ENCODE measurements at places on chromosomes 12 and 14.

- no peak for DNase-seq
Observed at GRCh38 chr12:56029666-56030293, 8.9 kb downstream of the IKZF4 start.

DNA sequence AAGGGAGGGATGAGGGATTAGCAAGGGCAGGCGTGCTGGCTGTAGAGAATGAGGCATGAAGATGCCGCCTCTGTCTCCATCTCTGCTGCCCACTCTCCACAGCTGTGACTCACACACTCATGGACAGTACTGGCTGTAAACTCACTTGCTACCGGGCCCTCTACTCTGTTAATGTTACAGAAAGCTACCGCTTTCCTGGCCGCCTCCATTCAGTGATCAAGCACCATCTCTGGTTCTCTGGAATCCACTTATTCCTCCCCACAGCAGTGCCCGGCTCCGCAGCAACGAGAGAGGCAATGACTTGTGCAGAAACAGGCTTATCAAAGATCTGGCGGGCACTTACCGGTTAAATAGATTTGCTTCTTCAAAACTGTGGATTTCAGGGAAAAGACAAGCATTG is 34.8 kb downstream of the AMN start:
- DNase-seq: no peak

- no peak for DNase-seq
Observed at GRCh38 chr14:104595116-104595675, 9.4 kb downstream of the TMEM179 start.

GRCh38 chr12:67759829-67760228 is 111.3 kb downstream of the DYRK2 start:
- DNase-seq: no peak

- no peak for DNase-seq
Observed at GRCh38 chr12:121820056-121820455, 16.2 kb downstream of the SETD1B start.

DNA sequence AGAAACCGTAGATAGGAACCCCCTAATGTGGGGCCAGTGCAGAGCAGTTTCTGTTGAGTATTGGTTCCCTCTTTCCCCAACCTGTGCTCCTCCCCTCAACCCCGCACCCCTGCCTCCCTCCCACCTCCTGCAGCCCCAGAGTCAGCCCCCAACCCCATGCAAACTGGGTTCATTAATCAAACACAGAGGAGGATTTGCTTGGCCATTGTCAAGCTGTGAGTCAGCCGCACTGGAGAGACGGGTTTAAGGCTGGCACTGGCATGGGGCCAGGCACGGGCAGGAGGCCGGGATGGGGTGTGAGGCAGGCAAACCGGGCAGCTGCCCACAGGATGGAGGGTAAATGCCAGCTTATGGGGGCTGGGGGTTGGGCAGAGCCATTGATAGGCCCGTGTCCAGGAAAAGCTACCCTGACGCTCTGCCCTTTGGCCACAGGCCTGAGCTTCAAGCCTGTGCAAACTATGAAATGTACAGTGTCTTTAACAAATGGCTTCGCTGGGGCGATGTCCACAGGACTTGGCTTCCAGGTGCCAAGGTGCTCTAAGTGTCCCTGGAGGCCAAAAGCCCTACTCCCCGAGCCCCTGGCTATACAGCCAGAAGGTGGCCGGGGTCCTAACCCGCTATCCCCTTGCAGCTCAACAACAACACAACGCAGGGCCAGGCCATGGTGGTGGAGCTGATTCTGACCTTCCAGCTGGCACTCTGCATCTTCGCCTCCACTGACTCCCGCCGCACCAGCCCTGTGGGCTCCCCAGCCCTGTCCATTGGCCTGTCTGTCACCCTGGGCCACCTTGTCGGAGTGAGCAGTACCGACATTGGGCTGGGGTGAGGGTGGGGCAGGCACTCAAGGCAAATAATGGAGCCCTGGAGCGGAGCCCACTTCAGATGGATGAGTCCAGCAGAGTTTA is 1.4 kb downstream of the AQP5 start:
- peak; percentile 84 for DNase-seq

DNA sequence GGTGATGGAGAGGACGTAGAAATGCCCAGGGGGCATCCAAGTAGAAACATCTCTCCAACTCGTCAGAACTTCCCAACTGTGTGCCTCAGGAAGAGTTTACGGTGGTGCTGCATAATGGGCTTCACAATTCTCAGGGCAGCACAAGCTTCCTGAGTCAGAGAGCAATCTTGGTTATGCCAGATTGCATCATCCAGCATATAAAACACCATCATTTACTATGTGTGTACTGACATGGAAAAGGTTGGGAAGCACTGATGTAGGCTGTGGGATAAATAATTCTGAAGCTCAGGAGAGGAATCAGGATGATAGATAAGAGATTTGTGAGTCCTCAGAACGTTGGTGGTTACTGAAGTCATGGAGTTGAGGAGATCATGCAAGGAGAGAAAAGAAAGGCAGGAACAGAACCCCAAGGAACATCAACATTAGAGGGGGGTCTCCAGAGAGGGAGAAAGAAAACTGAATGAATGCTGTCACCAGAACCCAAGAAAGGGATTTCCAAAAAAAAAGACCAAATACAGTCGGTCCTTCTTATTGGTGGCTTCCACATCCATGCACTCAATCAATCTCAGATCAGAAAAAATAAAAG is 4.7 kb upstream of the NCKAP5L start:
- DNase-seq: no peak

DNA sequence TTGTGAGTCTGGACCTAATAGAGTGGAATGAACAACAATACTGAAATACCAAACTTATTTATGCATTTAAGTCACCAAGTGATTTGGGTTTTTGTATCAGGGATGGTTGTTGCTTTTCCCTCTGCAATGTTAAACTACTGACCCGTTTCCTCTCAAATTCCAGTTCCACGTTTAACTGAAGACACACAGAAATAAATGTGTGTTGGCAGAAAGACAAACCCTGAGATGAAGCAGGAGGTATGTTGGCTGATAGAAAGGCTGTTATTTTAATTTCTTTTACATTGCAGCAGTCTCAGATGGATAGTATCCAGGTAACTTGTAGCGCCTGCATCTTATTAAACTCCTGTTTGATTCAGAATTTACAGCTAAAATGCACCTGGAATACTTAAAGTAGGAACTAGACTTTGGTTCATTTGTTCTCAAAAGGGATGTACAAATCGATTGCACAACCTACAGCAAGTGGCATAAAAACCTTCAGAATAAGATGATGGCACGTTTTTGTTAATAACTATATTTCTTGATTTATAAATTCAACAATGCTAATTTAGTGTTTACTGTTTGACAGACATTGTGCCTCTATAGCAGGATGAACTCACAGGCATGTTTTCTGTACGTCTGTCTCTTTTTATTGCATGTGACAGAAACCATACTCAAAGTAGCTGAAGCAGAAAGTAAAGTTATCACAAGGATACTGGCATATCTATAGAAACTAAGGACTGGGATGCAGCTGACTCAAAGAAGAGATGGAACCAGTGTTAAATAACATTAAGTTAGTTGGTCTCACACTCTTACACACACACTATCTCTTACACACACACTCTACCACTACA is 405.7 kb downstream of the ZFP36L1 start:
- no peak for DNase-seq

DNA sequence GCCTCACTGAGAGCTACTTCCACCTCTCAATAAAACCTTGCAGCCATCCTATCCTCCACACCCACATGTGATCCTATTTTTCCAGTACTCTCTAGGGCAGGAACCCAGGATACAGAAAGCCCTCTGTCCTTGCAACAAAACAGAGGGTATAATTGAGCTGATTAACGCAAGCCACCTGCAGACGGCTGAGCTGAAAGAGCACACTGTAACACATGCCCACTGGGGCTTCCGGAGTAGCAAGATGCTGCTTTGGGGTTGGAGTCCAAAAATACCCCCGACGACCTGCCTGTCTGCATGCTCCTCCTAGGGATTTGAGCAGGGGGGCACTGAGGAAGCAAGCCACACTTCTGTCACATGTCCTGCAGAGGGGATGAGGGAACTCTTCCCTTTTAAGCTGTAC is 401.1 kb upstream of the FOXG1 start:
- DNase-seq: no peak

DNA sequence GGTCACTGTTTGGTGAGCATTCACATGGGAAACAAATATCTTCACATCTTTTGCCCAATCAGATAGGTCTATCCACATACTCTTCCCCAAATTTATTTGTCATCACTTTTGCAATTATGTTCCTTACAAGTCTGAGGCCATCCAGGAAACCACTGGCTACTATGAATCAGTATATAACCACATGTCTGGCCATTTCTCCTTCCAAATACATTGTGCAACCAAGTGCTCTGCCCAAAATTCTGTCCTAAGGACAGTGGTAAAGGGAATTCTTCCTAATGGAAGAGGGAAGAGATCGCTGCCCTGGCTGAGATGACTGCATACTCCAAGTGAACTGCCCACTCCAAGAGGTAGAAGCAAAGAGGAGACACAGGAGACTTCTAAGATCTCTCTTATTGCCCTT is 148.9 kb upstream of the MAX start:
- DNase-seq: no peak

DNA sequence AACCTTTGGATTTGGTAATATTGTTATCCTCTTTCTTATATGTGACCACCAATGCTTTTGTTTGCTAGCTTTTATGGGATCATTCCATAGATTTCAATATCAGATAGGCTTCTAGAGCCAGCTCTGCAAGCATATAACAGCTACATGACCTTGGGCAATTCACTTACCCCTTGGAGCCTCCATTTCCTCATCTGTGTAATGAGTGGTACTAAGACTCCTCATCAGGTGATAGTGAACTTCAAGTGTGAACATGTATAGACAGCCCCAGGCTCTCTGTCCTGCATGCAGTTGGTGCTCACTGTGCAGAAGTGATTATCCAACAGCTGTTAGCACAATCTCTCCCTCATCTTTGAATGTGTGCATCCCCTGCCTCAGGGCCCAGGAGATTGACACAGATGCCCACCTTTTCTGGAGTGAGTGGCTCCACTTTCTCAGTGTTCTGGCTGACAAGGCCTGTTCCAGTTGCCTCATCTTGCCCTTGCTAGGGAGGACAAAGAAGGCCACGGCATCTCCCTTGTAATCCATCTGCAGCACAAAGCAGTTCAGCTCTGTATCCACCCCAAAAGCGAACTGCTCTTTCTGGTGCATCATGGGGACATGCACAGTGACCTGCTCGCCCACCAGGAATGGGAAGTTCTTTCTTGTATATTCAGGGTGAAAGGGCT is 9.2 kb downstream of the SERPINA9 start:
- no peak for DNase-seq

GRCh38 chr12:72273851-72274351 is 1.7 kb downstream of the TRHDE start:
- no peak for DNase-seq

DNA sequence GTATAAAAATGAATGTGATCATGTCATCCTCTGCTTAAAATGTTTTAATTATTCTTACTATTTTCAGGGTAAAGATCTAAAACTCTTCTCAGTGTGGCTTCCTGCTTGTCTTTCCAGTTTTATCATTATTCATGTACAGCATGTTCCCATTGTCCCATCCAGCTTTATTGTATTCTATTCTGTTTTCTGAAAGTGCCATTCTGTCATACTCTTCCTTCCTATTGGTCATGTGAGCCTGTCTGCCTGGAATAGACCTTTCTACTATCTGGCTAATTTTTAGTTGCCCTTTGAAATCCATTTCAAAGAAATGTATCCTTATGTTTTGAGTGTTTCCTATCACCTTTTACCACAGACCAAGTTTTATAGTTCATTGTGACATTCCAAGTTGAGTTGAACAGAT is 34.9 kb downstream of the PALS1 start:
- no peak for DNase-seq

- DNase-seq: no peak
Observed at GRCh38 chr14:67391268-67391667, 20.7 kb downstream of the PLEK2 start.

DNA sequence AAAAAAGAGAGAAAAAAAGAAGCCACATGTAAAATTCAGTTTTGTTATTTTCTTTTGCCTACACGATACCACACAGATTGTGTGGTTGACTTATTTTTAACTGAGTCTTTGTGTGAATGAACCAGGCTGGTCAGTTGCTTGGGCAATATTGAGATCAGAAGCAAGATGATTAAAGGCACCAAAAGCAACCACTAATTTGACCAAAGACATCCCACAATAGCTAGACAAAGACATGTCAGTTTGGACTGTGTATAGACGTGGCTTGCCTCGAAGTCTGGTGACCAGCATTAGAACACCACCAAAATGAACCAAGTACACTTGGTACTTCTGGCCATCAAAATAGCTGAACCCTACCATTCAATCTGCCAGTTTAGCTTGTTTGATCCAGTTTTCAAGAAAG is 340.6 kb upstream of the TBX3 start:
- no peak for DNase-seq

- no peak for DNase-seq
Observed at GRCh38 chr14:91035855-91036254, 24.6 kb downstream of the RPS6KA5 start.

Measured in cardiac septum (tissue), 1 donor.